Stimulated activated naive CD8-positive, alpha-beta T cell treated with anti-CD3 and anti-CD28 coated beads, Interleukin-15, Interleukin-2, amounts not matched to agents 100 U/mL and 50 U/mL, for 24 hours (primary cell): ENCODE measurements at places on chromosomes 2 and 18.
A peak's percentile ranks its signal among the peaks of the same experiment; 100 is the strongest.

GRCh38 chr2:220569112-220569897 lies 941.9 kb downstream of the SLC4A3 start:
- DNase-seq = no peak

GRCh38 chr2:138277062-138277461 lies 224.5 kb upstream of the SPOPL start:
- no peak for DNase-seq

GRCh38 chr2:226483745-226484619 lies 315.6 kb downstream of the IRS1 start:
- DNase-seq = no peak

DNA sequence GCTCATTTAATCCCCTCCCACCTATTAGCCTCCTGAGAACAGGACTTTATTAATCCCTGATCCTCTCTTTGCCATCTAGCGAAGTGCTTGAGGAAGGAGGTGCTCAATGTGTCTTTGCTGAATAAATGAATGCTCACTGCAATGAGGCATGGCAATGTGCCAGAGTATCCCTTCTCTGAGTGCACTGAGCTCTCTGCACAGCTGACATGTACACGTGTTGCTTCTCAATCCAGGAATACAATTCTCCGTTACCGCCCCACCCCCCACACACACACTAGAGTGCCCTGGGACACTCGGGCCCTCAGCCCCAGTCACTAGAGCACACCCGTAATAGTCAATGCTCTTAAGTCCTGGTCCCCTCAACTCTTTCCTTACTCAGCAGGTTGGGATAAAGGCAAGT lies 41.4 kb downstream of the FAM178B start:
- no peak for DNase-seq

DNA sequence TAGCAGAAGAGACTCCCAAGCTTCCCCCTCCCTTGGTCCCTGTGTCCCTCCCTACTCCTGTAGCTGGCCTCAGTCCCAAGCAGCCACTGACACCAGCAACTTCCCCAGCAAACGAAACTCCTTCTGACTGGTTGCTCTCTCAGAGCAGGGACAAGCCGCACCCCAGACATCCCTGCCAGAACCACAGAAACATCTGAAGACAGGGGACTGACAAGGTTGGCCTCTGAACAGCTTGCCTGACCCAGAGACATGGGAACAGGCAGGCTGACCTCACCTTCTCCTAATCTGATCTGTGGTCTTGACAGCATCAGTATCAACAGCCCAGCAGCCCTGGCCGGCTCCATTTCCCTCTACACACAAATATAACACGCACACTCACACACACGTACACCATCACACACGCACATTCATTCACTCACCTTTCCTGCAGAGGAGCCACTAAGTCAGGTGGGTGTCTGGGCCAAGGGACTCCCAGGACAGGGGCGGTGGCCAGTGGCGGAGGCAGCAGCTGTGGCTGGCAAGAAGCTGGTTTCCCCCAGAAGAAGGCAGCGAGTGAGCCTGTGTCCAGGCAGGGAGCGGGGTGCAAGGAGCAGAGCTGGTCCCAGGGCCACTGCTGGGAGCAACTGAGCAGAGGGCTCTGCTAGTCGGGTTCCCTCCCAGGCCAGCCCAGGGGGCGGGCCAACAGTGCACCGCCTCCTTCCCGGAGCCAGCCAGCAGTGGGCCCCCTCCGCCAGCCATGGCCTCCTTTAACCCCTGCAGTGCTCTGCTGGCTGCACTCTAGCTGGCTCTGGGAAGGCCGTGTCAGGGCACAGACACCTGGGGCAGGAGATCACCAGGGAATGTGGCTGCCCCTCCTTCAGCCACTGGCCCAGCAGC lies 59.1 kb downstream of the TNS1 start:
- DNase-seq = no peak

DNA sequence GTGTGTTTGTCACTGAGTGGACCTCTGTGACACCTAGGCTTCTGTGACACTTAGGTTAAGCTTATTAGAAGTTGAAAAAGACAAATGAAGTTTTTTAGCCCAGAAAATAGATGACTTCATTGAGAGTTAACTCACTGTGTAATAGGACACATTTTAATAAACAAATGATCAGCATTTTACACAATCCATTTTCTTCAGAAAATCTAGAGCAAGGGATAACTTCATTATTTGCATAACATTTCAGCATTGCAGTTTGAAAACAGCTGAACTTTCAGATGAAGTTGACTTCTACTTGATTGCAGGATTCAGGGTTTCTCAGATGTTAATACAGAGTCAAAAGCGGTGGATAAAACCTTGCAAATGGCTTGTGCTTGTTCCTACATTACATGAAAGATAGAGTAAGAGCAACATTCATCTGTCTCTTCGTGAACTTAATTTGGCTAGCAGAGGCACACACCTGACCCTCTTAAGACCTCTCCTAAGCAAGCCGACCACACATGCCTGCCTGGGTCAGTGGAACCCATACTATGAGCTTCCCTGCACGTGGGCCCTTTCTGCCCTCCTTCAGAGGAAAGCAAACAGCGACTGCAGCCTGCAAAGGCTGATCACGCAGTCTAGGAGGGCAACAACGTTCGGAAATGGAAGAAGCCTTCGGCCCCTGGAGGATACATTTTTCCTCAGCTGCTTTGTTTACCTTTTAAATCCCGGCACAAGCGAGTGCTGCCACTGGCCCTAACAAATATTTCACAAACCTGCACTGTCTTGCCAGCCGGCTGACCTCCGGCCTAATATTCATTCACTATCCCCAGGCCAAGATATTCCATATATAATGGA lies 16.6 kb downstream of the ITGB1BP1 start:
- DNase-seq = no peak

DNA sequence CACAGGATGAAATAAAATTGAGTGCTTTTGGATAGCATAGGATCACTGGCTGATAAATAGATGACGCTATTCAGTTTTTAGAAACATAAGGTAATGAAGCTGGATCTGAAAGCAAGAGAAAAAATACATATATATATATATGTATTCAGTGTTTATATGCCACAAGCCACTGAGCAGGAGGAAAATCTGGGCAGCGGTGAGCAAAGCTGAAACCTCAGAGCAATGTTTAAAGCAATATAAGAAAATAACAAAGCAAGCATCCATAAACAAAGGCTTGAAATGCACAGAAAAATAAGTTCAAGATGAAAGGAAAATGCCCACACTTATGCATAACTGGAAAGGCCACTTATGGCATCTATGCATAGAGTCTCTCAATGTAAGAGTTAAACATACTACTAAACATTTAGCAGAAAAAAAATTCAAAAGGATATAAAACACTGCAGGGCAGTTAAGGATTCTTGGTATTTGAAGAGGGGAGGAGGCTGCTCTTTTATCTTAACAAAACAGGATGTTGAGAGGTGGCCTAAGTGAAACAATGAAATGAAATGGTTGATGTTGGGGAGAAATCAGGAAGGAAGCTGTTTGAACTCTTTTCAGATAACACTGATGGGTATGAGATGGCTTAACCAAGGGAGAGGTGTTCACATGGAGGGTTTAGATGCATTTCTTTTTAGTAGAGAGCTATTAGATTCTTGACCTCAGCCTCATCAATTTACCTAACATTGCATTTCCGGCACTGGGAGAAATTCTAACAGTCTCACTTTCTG lies 129.1 kb downstream of the ARHGAP15 start:
- no peak for DNase-seq

- peak; percentile 14 for DNase-seq
These were observed 11.5 kb upstream of the LAPTM4A start for GRCh38 chr2:20062615-20063545.

GRCh38 chr2:182522972-182523473 lies 96.2 kb upstream of the PDE1A start:
- DNase-seq = no peak

DNA sequence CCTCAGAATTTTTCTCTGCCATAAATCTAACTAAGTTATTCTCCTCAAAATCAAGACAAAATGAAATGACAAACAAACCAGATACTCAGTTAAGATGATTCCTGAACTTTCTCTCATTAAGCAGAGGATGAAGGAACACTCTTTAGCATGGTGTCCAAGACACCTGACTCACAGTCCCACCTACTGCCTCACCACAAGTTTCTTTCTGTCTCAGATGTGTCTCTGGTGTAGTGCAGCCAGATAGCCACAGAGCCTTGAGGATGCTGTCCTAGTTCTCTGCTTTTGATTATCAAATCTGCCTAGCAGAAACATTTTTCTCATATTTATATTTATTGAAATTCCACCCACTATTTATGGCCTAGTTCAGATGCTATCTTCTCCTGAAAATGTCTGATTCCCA lies 103.6 kb upstream of the TMEM200C start:
- DNase-seq = no peak

DNA sequence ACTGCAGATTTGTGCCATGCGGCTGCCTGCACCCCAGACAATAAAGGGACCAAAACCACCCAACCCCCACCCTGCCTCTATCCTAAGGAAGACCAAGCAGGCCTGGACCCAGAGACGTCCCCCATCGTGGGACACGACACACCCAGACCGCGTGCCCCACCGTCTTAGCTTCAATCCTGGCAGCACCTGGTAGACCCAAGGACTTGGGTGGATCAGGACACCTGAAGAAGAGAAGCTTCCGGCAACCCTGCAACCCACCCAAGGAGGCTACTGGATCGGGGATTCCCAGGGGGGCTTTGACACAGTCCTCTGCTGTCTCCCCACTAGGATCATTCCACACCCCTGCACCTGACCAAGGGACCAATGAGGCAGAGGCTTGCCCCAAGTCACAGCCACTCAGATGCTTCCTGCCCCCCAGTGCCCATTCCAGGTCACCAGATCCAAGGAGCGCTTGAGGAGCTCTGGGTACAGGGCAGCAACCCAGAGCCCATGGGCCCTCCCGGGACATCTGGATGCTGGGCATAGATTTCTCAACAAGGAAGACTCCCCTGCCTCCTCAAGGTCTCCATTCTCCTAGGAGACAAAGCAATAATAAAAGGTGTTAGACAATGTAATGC lies 3.6 kb downstream of the ALPI start:
- peak; percentile 1 for DNase-seq

DNA sequence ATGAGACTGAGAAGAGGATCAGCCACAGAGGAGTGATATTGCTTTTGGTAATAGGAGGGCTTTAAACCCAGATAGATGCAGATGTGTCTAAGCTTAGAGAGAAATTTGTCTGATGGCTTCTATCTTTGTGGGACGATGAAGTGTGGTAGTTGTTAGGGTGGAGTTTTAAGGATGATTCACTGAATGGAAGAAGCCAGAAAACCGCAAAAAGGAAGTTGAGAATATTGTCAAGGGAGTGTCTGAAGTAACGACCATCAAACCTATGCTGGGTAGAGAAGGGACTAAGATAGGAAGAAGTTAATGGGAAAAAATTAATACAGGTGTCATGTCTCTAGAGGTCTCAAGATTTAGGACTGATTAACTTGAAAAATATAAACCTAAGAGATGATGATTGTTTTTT lies 195.6 kb upstream of the MC4R start:
- no peak for DNase-seq
